ENCODE measurements at places on chromosomes 3 and 15.

- H3K36me3 ChIP-seq = no peaks in the 10 kb centered on the region
- no peak for DNase-seq
- H3K27ac ChIP-seq = no peak overlapping the region
- H3K27me3 ChIP-seq = no peaks in the 10 kb centered on the region
Measured at GRCh38 chr3:87120881-87121280, 106.2 kb upstream of the CHMP2B start.

- H3K27ac ChIP-seq = no peak overlapping the region
- peaks cover 10% of the 10 kb centered on the region for H3K27me3 ChIP-seq
- DNase-seq = no peak
- peaks cover 43% of the 10 kb centered on the region for H3K36me3 ChIP-seq
- H3K4me3 ChIP-seq = no peak overlapping the region
Measured at GRCh38 chr15:50028326-50028725, 90.7 kb downstream of the ATP8B4 start.

GRCh38 chr3:64650715-64651114 lies 37.1 kb downstream of the ADAMTS9 start:
- no peaks in the 10 kb centered on the region for H3K36me3 ChIP-seq
- no peaks in the 10 kb centered on the region for H3K4me1 ChIP-seq
- H3K4me3 ChIP-seq = no peak overlapping the region
- H3K27ac ChIP-seq = no peak overlapping the region
- DNase-seq = no peak

GRCh38 chr3:166527325-166527724 lies 690.1 kb upstream of the BCHE start:
- DNase-seq = no peak
- no peak overlapping the region for H3K27ac ChIP-seq
- H3K36me3 ChIP-seq = no peaks in the 10 kb centered on the region

- peaks cover 14% of the 10 kb centered on the region for H3K36me3 ChIP-seq
- H3K27me3 ChIP-seq = no peaks in the 10 kb centered on the region
- peaks cover 3% of the 10 kb centered on the region for H3K4me1 ChIP-seq
Measured at GRCh38 chr15:65595960-65596359, 15.0 kb downstream of the INTS14 start.

DNA sequence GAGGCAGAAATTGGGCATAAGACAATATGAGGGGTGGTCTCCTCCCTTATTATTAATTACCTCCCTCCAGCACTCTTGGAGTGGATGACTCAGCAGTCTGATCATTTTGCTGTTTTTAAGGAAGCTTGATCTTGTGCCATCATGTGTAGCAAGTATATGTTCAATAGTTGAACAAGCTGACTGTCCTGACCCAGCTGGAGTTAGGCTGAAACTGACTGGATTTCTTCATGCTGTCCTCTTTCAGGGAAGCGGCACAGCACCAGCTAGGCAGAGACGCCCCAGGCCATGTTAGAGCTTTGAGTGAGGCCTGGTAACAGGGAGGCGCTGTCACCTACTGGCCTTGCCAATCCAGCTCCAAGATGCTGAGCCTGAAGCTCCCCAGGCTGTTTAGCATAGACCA lies 54.4 kb upstream of the KIF23 start:
- no peak overlapping the region for H3K4me3 ChIP-seq
- no peak for DNase-seq
- H3K27me3 ChIP-seq = peaks cover 6% of the 10 kb centered on the region
- no peaks in the 10 kb centered on the region for H3K4me1 ChIP-seq
- no peak overlapping the region for H3K27ac ChIP-seq
- no peaks in the 10 kb centered on the region for H3K36me3 ChIP-seq
